HAP-1 (cell line): ENCODE measurements at places on chromosomes 12 and 14.

- no peak for DNase-seq
These were observed 237.3 kb downstream of the NPAS3 start for GRCh38 chr14:33175951-33176350.

DNA sequence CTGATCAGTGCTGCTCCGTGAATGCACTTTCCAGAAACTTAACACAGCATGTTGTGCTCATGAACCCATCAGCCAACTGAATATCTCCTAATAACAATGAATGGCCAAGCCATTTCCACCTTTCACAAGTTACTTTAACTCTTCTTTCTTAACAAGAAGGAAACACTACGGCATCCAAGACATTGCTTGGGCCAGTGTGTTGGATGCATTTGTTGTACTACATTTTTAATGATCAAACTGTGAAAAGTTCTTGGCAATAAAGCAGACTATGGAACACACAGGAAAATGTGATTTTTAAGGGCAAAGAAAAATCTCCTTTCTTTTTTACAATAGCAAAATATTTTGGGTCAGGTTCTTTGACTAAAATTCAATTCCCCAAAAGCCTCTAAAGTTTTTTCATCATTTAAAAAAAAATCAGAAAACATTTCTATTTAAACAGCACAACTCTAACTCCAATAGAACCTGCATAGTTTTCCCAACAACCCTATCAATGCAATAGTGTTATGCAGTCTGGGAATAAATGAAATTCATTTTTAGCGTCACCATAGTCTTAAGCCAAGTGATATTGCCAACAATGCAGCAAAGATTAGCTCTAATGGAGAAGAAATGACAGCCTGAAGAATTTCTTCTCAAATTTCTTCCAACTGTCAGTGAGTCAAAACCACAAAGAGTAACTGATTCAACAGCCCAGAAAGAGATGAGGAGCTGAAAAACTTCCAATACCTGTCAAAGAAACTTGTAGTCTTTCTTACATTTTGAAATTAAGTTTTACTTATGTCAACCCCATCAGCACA, 50.7 kb upstream of the PTPRR start:
- no peak for DNase-seq

- DNase-seq = no peak
These were observed 89.6 kb downstream of the DAAM1 start for GRCh38 chr14:59278111-59278510.

GRCh38 chr12:30286345-30286926, 409.2 kb downstream of the IPO8 start:
- DNase-seq = peak; percentile 70

GRCh38 chr14:36879558-36879957, 217.9 kb downstream of the PAX9 start:
- no peak for DNase-seq

GRCh38 chr12:53267999-53268629, at the start of gene ESPL1:
Gene ESPL1 (plus strand): TSS chr12:53268299. CDS start chr12:53268767, 468 bp downstream.
- DNase-seq = peak; percentile 78

- DNase-seq = no peak
These were observed 368.7 kb upstream of the PRICKLE1 start for GRCh38 chr12:42958291-42958674.

DNA sequence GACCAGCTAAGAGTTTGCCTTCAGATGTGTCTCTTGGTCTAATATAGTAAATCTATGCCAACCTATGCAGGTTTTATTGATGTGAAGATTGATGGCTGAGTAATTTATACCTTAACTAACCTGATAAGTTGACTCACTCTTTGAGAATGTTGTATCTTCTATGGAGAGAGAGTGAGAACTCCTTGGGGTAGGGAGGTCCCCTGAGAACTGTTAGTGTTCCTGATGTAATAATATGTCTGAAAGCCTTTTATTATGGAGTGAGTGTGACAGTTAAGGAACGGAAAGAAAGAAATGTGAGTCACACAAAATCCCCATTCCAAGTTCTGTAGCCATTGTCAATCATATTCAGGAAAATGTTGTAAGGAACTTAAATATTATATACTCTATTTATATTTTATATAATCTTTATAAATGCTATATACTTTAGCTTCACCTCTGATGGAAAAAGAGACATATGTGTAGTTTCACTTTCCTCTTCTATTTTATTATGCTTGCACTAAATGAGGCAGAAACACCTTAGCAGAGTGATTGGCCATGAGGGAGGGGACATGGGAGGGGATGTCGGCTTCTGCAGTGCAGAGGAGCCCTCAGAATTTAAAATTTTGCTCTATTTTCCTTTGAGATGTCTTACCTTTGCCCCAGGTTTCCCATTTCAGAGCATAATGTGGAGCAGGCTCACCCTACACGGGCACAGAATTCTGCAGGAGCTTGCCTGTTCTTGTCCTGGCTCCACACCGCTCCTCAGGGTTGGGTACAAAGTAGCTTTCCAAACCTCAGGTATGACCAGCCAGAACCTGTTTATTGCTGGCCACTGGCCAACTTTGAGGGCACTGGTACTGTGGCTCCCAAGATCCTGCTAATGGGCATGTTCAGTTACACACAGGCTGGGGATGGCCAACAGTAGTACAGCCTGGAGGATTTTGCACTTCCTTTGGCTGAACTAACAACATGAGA, 57.7 kb downstream of the ARF6 start:
- no peak for DNase-seq

DNA sequence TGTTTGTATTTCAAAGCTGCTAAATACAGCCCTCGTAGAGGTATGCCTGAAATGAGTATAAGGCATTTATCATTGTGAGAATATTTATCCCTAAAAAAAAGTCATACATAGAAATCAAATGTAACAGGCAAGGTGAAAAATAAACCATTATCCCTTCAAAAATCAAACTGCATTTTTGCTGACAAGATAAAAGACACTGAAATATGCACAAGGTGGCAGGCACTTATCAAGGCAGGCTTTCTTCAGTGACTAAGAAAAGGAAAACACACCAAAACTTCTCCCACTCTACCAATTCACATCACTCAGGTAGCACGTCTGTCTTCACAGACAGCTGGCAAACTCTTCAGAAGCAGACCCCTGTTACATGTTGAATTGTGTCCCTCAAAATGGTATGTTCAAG, 23.6 kb downstream of the ARMH4 start:
- DNase-seq = no peak

- DNase-seq = no peak
These were observed 141.6 kb upstream of the PELI2 start for GRCh38 chr14:55976655-55977054.

DNA sequence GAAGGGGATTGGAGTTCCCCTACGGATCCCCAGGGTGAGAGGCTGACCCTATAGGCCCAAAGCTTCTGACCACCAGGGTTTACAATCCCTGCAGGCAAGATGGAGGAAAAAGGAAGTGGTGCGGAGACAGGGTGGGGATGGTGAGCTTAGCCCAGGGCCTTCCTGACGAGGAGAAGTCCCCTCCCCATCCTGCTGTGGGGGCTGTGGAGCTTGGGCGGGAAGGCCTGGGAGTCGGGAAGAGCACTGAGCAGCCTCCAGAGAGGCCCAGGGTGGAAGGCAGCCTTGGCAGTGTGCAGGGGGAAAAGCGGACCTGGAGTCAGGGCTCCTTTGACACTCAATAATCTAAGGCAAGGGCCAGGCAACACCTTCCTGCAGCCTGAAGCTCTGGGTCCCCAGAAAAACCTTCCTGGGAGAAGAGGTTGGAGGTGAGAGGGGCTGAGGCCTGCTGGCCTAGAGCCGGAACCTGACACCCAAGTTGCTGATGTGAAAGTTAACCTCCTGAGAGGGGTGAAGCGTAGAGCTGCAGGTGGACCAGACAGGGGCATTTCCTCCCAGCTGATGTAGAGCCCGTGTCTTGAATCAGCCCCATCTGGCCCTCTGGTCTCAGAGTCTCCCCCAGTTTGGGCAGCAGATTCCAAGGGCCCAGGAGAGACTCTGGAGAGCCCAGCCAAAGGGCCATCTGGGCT, 6.0 kb downstream of the HDAC7 start:
- DNase-seq = peak; percentile 48

DNA sequence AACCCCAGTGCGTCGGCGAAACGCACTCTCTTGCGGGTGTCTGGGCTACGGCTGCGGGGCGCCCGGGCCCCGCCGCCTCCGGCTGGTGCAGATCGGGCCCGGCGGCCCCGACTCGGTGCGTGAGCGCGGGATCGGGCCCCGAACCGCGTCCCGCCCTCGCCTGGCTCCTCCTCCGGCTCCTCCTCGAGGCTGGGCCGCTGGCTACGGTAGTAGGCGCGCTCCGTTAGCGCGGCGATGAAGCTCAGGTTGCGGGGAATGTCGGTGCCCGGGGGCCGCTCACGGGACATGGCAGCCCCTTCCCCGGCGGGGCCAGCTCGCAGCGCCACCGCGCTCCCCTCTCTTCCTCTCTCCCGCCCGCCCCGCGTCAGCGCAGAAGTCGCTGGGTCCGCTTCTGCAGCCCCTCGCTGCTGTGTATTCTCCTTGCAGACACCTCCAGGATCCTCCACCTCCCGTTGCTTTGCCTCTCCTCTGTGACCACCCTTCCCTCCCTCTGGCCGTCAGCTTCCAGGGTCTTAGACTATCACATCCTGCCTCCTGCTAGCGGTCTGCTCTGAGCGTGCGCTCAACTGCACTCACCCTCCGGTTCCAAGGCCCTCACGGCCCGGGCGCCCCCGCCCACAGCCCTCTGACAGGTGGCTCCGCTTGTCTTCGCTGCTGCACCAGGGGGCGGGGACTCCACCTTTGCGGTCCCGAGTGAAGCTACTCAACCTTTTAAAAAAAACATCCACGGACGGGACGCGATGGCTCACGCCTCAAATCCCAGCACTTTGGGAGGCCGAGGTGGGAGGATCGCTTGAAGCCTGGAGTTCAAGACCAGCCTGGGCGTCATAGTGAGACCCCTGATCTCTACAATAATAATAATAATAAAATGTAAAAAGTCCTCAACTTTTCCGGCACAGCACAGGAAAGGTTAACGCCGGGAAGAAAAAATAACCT, at the start of gene PPP1R3E:
Gene PPP1R3E (minus strand): TSS at position 570 of the 936 bp plus-strand sequence. CDS start 283 bp downstream, at position 287.
- DNase-seq = peak; percentile 26

DNA sequence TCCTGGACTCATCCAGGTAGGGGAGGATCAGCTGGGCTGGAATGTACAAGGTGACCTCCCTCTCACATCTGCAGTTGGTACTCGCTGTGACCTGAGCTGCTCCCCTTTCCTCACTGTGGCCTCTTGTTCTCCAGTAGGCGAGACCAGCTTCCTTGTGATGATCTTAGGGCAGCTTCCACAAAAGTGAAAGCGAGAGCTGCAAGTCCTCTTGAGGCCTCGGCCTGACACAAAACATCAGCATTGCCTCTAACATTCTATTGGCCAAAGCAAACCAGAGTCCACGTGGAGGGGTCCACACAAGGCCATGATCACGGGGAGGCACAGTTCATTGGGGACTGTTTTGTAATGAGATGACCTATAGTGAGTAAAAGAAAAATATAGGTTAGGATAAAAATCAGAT, 127.5 kb downstream of the SMOC1 start:
- DNase-seq = no peak

DNA sequence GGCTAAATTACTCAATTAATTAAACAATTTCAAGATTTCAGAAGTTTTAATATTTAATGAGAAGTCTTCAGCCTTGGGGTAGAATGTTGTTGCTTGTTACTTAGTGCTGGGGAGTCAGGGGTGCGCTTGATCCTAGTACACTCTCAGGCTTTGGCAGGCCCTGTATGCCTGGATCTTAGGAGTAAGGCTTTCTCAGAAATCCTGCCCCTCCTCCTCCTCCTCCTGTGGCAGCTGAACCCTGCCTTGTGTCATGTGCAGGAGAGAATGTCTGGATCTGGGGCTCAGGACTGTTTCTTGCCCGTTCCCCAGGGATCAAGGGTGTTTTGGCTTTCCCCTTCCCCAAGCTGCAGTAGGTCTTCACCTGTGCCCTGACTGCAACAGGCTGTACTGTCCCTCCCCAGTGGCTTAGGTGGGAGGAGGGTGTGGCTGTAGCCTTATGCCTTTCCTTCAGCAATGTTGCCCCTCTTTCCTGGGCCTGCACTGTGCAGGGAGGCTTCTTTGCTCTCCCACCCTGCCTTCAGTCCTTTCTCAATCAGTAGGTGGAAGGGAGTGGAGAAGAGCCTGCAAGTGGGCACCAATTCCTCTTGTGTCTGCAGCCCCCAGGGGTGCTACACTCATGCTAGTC, 108.2 kb downstream of the SLC38A6 start:
- DNase-seq = no peak

- DNase-seq = no peak
These were observed 219.2 kb downstream of the TMEM121 start for GRCh38 chr14:105745433-105746123.

- DNase-seq = no peak
These were observed 225.8 kb upstream of the PLXNC1 start for GRCh38 chr12:93922583-93923006.

DNA sequence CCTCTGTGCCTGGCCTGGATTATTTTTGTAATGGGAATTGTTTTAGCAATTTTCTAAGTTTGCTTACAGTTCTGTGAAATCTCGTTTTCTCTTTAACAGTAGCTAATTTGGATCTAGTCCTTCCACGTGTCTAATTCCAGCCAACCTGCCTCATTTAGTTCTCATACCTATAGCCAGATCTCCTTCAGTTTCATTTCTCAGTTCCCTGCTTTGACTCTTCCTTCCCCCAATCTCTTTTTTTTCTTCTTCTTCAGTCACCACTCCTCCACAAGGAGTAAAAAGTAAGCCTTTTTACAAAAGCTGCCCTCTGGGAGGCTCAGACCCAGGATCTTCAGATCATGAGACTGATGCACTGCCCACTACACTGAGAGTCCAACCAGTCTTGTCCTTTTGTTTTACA, 1.4 kb downstream of the THTPA start:
- DNase-seq = no peak

DNA sequence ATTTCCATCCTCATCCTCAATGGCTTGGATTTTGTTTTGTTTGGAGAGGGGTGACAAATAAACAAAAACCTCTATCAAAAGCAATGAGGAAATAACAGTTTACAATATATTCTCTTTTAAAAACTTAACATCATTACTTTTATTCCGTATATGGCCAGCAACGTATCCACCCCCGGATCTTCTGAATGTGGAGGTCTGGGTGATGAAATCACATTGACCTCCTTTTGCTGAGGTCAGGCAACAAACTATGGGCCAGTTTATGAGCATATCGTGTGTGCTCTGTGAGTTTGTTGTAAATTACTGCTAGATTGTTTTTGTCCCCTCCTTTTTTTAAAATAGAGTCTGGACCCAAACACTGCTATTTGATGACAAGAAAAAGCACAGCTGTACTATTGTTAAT, 178.1 kb downstream of the BCAT1 start:
- no peak for DNase-seq

- DNase-seq = no peak
These were observed 391.6 kb downstream of the TMEM121 start for GRCh38 chr14:105917933-105918436.

- no peak for DNase-seq
These were observed 84.3 kb downstream of the PHLDA1 start for GRCh38 chr12:75947156-75947723.
